ENCODE measurements at places on chromosomes 11 and 22.
A peak's percentile ranks its signal among the peaks of the same experiment; 100 is the strongest.

GRCh38 chr11:116840224-116840745 is 2.9 kb upstream of the APOA1 start:
- DNase-seq, result no peak

GRCh38 chr11:68135161-68135560 is 14.0 kb upstream of the CHKA start:
- no peak for DNase-seq

DNA sequence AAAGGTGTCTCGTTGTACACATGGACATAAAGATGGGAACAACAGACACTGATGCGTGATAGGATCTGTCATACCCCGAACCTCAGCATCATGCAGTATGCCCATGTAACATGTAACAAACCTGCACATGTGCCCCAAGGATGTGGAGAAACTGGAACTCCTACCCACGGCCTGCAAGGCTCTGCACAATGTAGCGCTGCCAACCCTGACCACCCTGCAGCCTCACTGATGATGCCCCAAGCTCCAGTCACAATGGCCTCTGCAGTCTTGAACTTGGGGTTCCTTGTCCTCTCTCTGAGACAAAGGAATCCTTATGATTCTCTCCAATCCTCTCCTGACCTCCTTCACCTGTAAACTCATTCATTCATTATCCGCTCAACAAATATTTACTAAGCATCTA is 14.2 kb downstream of the LMO1 start:
- no peak for DNase-seq

GRCh38 chr11:11993839-11994238 is 14.6 kb downstream of the DKK3 start:
- DNase-seq, result no peak

GRCh38 chr11:83908298-83908856 is 622.2 kb upstream of the CCDC90B start:
- DNase-seq, result no peak

- DNase-seq, result no peak
Measured at GRCh38 chr22:44703255-44703870, 1.4 kb downstream of the PRR5 start.

DNA sequence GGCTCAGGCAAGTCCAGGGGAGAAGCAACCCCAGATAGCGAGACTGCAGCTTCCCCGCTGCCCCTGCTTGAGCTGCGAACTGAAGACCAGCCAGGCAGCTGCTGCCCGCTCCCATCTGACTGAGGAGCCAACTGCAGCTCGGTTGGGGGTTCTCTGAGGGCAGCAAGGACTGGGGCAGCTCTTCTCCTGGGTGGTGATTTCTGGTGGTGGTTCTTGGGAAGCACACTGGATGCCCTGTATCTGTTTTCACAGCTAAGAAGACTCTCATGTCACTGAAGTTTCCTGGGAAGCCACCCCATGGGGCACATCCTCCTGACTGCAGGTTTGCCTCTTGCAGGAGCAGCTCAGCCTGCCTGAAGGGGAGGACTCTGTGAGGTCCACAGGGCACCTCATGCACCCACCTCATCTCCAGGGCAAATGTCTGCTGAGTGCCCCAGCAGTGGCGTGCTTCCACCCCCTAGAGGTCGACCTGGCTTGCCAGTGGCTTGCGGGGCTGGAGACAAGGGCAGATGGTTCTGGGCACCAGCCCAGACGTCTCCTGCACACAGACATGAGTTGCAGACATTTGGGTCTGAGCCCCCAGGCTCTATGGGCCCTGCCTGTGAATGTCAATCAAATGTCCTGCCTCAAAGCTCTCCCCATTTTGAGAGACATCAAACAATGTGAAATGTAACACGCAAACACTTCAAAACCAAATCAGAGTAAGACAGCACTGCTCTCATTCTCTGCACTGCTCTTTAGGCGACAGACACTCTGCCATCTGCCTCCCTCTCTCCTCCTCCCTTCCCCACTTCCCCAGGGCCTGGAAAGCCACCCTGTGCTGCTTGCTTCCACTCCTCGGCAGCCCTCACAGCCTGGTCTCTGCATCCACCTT is 800.9 kb downstream of the BRD1 start:
- no peak for DNase-seq

GRCh38 chr22:17387356-17387755 is 18.1 kb downstream of the CECR2 start:
- DNase-seq, result no peak

- peak; percentile 33 for DNase-seq
Measured at GRCh38 chr22:41619979-41620588, 759 bp downstream of the DESI1 start.

DNA sequence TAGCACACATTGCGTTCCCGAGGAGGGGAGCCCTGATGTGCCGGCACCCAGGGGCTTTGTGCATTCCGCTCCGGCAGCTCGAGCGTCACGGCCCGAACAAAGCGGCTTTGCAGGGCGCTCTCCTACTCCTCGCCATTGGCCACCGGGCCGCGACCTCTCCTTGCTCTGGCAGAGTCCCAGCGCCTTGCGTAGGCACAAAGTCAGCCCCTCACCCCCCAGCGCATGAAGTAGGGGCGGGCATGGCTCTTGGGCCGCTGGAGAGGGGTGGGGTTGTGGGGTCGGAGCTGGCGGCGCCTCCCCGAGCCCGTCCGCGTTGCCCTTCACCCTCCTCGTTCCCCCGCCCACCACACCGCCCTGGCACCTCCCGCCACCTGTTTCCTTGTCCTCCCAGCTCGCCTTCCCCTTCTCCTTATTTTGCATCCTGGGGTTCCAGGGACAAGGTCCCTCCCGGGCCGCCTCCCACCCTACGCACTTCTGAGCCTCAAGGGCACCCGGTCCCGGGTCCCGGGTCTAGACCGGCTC is 753 bp upstream of the PPARA start:
- no peak for DNase-seq

GRCh38 chr11:104090767-104091166 is 54.3 kb downstream of the DDI1 start:
- DNase-seq, result peak; percentile 8

GRCh38 chr22:20298803-20299745 is 20.8 kb downstream of the DGCR6L start:
- peak; percentile 76 for DNase-seq

- no peak for DNase-seq
Measured at GRCh38 chr11:114566276-114566675, 6.6 kb upstream of the NXPE1 start.

GRCh38 chr11:40292721-40293508 is 1166.5 kb downstream of the LRRC4C start:
- no peak for DNase-seq

GRCh38 chr11:30710221-30710620 is 124.1 kb upstream of the MPPED2 start:
- DNase-seq, result peak; percentile 14

DNA sequence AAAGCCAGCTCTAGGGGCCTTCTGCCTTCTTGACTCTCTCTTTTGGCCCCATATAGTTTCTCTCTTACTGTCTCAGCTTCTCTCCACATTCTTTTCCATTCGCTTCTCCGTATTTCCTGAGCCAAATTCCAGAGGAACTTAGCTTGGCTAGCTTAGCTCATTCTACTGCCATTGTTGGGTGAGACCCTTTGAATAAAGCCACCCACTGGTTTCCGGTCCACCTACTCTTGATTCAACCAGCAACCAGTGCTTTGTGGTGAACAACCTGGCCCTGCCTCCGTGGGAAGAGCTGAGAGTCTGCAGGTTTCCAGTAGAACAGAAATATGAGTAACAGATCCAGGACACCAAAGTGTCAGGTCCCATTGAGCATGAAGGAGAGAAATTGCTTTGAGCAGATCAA is 81.3 kb upstream of the ARHGAP20 start:
- no peak for DNase-seq

DNA sequence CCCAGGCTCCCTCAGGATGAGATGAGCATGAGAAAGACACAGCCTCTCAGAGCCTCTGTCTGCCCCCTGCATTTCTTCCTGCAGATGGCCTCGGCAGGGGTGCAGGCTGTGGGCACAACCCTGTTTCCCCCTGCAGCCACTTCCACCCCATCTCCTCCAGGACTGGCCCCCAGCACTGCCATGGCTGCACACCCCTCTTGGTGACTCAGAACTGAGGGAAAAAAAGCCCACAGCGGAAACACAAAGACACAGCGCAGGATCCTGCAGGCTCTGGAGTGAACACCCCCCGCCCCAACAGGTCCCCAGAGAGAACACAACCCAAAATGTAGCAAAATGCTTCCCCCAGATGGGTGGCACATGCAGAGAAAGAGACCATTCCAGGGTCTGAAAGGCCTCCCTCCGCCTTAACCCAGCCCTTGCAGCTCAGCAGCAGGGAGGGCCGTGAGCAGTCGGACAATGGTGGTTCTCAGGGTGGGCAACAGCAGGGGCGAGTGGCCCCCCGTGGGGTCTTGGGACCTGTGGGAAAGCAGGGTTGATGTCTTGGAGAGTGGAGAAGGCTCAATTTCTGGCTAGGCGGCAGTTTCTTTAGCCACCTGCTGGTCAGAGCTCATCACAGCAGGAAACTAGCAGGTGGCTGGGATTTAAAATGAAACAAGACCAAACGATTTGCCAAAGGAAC is 8.0 kb downstream of the TUBGCP6 start:
- no peak for DNase-seq

GRCh38 chr11:35803115-35803514 is 140.5 kb downstream of the TRIM44 start:
- DNase-seq, result no peak

- DNase-seq, result no peak
Measured at GRCh38 chr11:8025123-8025522, 38.0 kb downstream of the EIF3F start.

GRCh38 chr11:69035946-69036340 is 12.8 kb upstream of the TPCN2 start:
- no peak for DNase-seq
